GM04504 (cell line): ENCODE measurements at places on chromosomes 6 and 20.
A peak's percentile ranks its signal among the peaks of the same experiment; 100 is the strongest.

DNA sequence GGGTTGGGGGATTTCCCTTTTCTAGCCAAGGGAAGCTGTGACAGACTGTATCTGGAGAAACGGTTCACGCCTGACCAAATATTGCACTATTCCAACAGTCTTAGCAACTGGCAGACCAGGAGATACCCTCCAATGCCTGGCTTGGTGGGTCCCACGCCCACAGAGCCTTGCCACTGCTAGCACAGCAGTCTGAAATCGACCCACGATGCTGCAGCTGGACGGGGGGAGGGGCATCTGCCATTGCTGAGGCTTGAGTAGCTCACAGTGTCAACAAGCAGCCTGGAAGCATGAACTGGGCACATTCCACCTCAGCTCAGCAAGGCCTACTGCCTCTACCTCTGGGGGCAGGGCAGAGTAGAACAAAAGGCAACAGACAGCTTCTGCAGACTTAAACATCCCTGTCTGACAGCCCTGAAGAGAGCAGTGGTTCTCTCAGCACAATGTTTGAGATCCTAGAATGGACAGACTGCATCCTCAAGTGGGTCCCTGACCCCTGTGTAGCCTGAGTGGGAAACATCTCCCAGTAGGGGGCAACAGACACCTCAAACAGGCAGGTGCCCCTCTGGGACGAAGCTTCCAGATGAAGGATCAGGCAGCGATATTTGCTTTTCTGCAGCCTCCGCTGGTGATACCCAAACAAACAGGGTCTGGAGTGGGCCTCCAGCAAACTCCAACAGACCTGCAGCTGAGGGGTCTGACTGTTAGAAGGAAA is 89.9 kb upstream of the ECI2 start:
- no peak for DNase-seq

DNA sequence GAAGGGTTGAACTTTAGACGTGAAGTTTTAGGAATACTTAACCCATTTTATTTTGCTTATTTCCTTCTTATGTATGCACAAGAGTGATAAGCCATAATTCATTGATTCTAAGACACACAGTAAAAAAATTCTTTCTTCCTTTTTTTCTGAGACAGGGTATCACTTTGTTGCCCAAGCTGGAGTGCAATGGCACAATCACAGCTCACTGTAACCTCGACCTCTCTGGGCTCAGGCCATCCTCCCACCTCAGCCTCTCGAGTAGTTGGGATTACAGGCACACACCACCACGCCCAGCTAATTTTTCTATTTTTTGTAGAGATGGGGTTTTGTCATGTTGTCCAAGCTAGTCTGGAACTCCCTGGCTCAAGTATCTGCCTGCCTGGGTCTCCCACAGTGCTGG is 116.6 kb upstream of the RNF24 start:
- DNase-seq = no peak

- DNase-seq = no peak
Observed at GRCh38 chr6:154432533-154433476, 76.2 kb upstream of the IPCEF1 start.

DNA sequence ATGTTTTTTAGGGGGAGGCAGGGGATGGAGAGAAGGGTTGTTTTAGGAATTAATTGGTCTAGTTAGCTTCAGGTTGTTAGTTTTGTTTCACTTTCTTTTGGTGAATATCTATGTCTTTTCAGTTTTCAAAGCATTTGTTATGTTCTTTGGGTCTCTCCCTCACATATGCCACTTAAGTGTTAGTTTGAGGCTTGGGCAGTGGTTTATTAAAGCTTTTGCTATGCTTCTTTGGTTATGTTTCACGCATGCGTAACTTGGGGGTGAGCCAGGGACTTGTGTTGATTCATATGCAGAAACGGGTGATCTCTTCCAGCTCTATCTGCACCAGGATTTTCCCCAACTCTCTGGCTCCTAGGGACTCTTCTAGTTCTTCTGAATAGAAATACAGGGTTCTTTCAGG is 11.4 kb upstream of the MMS22L start:
- peak; percentile 40 for DNase-seq

GRCh38 chr6:45563844-45564243 is 186.1 kb upstream of the SUPT3H start:
- no peak for DNase-seq

DNA sequence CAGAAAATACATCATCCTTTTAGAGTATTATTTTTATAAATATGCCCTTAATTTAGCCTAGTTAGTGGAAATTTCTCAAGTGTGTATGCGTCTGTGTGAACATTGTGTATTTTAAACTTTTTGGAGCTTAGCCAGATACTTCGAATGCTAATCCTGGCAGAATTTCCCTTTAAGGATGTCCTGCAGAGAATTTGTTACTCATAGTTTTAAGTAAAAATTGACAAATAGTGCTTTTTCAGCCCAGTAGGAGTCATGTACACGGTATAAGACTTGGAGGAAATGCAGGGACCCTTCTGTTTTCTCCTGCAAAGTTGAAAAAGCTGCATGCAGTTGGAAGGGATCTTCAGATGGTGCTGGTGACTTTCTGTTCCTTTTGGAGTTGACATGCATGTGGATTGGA is at the start of gene FHL5:
TSS of gene FHL5 (plus strand) at position 243 of the 400 bp plus-strand sequence. CDS start 40,486 bp downstream, outside the sequence.
- no peak for DNase-seq

DNA sequence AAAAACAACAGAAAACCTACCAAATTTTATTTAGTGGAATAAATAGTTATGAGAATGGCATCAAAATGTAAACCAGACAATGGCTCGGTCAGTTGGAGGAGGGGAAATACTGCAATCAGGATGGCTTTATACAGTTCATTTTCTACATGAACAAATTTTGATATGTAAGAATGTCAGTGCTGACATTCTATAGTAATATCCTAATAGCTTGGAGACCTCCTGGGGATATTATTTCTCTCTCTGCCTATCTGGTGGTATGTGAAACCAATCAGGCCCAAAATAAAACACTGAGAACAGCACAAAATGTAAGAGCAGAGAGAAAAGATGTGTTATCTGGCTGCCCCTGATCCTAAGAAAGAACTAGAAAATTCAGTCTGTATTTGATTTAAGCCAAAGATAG is 327.7 kb downstream of the UBE3D start:
- DNase-seq = no peak

- no peak for DNase-seq
Observed at GRCh38 chr6:15929685-15930084, 199.2 kb upstream of the MYLIP start.

- DNase-seq = no peak
Observed at GRCh38 chr6:13272131-13273046, 55.9 kb downstream of the TBC1D7 start.

- no peak for DNase-seq
Observed at GRCh38 chr6:53188833-53189232, 40.2 kb upstream of the GCM1 start.

DNA sequence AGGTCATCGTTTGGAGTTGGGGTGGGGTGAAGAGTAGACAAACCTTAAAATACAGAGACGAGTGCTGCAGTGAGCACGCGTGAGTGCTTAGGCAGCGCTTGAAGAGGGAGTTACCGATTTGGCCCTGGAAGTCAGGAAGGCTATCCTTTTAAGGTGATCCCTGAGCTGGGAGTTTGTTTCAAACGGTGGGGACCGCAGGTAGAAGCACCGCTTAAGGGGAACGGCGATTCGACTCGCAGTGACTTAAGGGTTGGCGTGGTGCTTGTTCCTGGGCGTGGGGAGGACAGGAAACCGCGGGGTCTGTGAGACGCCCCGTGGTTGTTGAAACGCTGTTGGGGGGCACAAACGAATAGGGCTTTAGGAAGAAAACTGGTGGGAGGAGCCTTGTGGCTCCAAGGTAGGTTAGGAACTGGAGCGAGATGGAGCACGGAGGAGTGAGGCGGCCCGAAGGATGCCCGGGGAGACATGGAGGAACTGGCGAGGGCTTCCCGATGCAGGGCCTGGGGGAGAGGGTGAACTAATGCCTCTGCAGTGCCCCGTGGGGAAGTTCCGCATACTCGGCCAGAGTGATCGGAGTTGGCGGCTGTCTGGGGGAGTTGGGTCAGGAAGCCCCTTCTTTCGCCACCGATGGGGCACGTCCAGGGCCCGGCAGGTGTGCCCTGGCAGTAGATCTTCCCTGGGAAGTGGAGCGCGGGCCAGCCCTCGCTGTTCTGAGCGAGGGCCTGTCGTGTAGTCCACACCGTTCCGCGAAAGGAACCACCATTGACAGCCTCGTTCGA is 1.3 kb upstream of the CDYL start:
- DNase-seq = no peak

GRCh38 chr6:119313937-119314884 is 35.4 kb downstream of the MAN1A1 start:
- no peak for DNase-seq

GRCh38 chr20:16011056-16011455 is 562.2 kb downstream of the KIF16B start:
- DNase-seq = no peak

- no peak for DNase-seq
Observed at GRCh38 chr20:37526839-37527637, 638 bp downstream of the BLCAP start.

DNA sequence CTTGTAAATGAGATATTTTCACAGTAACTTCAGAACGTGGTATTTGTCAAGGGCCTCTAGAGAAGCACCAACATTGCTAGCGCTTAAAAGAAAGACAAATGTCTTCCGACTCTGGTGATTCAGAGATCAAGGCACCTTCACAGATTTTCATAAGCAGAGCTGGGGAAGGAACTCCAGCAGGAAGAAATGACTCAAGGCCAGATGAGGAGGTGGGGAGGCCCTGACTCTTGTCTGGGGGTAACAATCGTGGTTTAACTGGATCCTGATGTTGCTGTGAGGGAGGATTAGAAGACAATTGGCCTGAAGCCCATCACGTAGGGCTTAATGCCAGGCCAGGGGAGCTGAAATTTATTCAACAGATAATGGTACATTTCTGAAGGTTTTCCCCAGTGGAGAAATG is 122.9 kb upstream of the QKI start:
- DNase-seq = no peak

DNA sequence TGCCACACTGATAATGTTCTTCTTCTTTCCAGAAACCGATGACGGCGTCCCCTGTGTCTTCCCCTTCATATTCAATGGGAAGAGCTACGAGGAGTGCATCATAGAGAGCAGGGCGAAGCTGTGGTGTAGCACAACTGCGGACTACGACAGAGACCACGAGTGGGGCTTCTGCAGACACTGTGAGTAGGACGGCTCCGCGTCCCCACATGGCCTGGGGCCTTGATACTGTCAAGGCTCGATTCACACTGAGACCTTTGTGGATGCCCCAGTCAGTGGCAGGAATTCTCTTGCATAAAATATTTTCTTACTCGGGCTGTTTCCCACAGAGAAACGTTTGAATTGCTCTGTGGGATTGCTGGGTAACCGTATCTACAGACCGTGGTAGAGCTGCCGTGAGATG is 41.5 kb upstream of the SLC22A1 start:
- DNase-seq = no peak

DNA sequence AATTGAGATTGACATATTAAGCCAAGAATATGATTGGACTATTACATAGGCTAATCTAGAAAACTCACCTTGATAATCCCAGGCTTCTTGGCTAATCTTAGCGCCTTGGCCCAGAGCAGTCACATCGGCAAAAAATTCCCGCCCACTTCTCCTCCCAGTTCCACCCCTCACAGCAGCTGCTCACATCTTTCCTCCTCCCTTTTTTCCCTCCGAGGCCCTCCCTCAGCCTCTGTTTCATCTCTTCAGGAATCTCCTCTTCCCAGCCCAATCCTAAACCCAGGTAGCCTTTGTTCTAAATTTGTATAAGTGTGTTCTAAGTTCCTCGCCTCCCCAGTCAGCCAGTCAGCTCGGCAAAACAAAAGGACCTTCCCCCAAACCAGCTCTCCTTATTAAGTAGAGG is 184.3 kb downstream of the PRKN start:
- DNase-seq = no peak

- no peak for DNase-seq
Observed at GRCh38 chr20:19012676-19013075, 199.1 kb downstream of the SCP2D1 start.

DNA sequence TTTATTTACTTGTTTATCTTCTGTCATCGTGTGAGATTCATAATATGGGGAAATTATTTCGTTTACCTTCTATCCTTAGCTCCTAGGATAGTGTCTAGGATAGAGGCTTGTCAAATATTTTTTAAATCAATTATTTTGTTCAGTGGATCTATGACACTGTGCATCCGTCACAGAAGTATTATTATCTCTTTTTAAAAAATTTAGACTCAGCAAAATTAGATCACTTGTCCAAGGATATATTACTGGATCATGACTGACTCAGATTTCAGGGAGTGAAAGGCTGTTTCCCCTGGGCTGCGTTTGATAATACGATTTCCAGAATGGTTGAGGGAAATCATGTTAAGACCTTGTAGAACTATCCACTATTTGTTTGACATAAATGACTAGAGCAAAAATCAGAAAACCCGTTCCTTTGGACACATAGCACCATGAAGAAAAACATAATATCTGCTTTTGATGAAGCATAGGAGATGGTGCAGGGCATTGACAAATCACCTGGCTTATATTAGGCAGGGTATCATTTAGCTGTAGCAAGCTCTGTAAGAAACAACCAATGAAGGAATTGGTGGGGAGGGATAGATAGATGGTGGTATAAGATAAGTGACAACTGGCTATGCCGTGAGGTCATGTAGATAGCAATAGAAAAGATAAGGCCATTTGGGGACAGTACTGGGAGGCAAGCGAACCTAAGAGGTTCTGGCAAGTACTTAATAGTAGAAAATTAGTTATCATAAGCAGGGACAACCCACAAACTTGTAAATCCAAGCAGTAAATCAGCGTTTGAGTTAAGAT is 465.2 kb upstream of the MAN1A1 start:
- DNase-seq = no peak

DNA sequence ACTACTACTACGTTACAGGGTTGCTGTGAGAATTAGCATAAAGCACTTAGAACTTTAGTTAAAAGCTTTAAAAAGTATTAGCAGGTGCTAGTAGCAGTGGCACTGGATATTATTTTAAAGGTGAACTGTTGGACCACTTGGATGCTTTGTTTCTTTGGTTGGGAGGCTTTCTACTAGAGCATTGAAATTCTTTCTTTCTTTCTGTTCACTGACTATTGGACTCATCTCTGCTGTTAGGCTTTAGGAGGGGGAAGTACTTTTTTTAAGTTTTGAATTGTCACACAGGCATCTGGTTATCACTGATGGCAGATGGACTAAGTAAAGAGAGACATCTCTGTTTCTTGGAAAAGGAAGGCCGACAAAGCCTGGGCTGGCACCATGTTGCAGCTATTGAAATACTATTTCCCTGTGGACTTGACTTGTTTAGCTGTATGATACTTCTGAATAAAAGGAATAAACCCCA is 4.8 kb downstream of the TBPL1 start:
- no peak for DNase-seq

DNA sequence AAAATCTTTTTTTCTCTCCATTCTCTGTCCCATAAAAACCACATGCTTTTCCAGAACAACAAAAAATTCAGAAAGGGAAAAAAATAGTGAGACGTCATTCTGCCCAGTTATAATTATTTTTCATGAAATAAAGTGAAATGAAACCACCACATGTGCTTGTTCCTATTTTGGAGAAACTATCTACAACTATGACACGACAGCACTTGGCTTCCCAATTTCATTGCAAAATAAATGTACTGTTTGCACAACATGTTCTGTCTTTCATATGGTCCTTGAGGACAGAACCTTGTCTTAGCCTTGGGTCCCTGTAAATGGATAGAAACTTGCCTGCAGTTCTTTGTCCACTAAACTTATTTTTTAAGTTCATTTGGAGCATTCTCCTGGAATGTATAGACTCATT is 5.6 kb upstream of the MAN1A1 start:
- no peak for DNase-seq
